ENCODE measurements at places on chromosomes 16 and 17.

GRCh38 chr17:77212081-77212832 is 71.5 kb downstream of the SEC14L1 start:
- peak; percentile 93 for DNase-seq

- no peak for DNase-seq
Measured at GRCh38 chr17:65371702-65372101, 189.7 kb downstream of the AXIN2 start.

GRCh38 chr17:44087319-44087718 is 16.8 kb downstream of the G6PC3 start:
- DNase-seq: no peak

GRCh38 chr16:74448990-74449389 is 27.7 kb upstream of the CLEC18B start:
- no peak for DNase-seq

DNA sequence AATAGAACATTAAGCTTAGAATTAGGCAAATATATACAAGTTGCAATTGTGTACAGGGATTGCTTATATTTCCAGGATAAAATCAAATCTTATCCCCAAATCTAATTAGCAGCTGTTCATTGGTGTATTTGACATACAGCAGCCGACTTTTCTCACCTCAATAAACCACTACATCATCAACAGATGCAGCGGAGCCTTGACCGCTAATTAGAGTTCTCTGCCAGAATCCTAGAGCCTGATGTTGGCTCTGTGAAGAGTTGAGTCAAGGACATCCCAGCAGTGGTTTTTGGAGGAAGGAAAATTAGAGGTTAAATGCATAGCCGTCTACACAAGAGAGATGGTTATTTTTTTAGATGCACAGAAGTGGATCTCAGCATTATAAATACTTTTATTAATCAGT is 221.9 kb upstream of the CACNG5 start:
- no peak for DNase-seq

- DNase-seq: no peak
Measured at GRCh38 chr16:89847940-89848297, 19.6 kb downstream of the SPIRE2 start.

GRCh38 chr17:43588664-43589435 is 42.7 kb upstream of the ETV4 start:
- DNase-seq: no peak

GRCh38 chr16:84324434-84325262 is 30.0 kb downstream of the WFDC1 start:
- no peak for DNase-seq

- DNase-seq: no peak
Measured at GRCh38 chr16:70730031-70730430, 44.2 kb upstream of the MTSS2 start.

- no peak for DNase-seq
Measured at GRCh38 chr17:34647511-34647910, 68.1 kb downstream of the TMEM132E start.

DNA sequence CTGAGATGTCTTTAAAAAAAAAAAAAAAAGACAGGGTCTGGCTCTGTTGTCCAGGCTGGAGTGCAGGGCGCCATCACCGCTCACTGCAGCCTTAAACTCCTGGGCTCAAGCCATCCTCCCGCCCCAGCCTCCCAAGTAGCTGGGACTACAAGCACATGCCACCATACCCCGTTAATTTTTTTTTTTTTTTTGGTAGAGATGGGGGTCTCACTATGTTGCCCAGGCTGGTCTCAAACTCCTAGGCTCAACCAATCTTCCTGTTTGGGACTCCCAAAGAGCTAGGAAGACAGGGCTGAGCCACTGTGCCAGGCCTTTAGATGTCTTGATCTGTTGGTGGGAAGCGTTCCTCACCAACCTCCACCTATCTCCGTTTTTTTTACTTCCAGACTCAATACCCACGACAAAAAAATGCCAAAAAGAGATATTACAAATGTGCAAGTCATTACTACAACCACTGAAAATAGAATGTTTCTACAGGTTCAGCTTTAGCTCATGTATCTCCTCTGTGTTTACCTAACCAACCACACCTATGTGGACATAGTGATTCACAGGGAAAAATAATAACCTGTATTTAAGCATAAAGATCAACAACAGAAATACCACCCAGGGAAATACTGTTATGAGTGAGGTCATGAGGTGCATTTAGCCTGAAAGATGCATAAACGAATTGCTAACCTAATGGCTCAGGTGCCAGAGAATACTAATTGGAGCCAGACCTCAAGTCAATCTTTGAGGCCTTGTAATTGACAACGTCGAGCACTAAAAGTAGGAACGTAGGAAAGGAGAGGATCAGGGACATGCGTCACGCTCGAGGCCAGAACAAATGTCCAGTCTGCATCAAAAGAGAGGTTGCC is 22.6 kb downstream of the NACA2 start:
- no peak for DNase-seq

GRCh38 chr16:65102326-65102725 is 19.5 kb downstream of the CDH11 start:
- DNase-seq: no peak

DNA sequence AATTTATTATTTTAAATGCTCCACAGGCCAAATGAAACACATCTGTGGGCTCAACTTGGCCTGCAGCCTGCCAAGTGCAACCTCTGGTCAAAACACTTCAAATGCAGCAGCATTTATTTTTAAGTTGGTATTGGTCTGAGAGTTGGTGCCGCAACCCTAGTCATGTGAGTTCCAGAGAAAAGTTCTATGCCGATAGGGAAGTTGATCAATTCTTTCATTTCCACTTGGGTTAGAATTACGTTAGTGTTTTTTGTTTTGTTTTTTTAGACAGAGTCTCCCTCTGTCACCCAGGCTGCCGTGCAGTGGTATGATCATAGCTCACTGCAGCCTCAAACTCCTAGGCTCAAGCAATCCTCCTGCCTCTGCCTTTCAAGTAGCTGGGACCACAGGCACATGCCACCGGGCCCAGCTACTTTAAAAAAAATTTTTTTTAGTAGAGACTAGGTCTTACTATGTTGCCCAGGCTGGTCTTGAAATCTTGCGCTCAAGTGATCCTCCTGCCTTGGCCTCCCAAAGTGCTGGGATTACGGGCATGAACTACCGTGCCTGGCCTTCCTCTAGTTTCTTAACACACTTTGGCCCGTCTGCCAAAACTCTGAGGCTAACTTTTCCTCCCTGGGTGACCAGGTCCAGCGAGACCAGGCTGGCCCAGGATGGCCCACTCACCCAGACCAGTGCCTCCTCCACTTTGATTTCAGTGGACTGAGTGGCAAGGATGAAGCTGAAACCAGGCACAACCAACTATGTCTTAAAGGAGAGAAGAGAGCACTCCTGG is 221.1 kb downstream of the MRTFB start:
- peak; percentile 2 for DNase-seq

- no peak for DNase-seq
Measured at GRCh38 chr17:51289696-51290111, 29.4 kb downstream of the UTP18 start.

- no peak for DNase-seq
Measured at GRCh38 chr17:58506354-58507080, 7.9 kb downstream of the MTMR4 start.

DNA sequence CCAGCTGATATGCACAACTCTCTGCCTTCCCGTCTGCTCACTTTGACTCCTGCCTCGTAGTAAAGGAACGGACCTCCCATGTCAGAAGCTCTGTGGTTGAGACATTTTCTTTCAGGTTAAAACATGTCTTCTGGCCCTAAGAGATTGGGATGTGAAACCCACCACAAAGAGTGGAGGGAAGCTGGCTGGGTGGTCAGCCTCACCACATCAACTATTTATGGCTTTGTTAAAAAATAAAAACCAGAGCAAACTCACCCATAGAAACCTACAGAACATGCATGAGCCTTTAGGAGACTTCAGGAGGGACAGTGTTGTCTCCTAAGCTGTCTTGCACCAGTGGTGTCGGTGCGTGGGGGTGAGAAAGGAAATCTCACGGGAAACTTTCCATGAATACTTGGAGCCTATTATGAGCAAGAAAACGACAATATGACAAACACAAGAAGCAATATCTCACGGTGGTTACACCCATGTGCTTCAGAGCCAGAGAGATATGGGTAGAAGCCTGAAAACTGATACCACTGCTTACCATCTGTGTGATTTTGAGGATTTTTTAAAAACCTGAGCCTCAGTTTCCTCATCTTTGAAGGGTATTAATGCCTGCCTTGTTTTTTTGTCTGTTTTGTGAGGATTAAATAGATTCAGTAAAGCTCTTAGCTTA is 61.7 kb upstream of the XYLT1 start:
- peak; percentile 29 for DNase-seq

DNA sequence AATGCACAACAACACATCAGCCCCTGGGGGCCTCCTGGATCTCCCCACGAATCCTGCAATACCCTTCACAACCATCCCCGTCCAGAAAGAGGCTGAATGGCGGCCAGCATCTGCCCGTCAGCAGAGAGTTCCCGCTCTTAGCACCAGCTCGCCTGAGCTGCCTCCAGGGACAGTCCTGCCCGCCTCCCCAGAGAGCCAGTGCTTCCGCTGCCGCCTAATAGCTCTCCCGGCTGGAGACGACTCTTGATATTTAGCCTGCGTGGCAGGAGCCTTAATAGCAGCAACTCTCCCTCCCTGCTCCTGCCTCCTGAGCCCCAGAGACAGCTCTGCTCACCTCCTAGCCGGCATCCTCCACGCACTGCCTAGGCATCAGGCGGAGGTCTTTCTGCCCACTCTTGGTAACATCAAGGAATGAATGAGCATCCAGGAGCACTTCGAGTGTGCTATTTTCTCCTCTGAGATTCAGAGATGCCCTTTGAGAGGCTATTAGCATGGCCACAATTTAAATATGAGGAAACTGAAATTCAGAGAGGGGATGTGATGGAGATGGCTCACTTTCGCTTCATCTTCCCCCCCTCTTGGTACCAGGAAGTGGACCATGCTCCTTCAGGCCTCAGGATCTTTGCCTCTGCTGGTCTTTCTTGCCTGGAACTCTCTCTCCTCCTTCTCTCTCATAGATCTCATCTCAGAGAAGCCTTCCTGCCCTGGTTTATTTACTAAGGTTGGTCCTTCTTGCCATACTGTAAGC is 67.9 kb downstream of the RAI1 start:
- no peak for DNase-seq

DNA sequence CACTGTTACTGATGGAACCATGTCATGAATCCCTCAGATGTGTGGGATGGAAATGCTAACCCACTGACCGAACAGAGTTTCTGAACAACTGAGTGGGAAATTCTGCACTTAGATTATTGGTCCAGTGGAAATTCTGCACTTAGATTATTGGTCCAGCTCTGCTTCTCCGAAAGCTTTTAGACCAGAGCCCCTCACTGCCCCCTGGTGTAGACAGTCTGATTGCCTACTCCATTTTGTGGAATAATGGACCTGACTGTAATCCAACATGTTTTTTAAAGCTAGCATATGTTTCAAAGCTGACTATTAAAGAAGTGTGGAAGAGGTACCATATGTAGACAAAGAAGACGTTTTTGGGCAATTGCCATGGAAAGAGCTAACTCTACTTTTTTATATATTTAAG is 50.3 kb upstream of the TBX2 start:
- DNase-seq: no peak

DNA sequence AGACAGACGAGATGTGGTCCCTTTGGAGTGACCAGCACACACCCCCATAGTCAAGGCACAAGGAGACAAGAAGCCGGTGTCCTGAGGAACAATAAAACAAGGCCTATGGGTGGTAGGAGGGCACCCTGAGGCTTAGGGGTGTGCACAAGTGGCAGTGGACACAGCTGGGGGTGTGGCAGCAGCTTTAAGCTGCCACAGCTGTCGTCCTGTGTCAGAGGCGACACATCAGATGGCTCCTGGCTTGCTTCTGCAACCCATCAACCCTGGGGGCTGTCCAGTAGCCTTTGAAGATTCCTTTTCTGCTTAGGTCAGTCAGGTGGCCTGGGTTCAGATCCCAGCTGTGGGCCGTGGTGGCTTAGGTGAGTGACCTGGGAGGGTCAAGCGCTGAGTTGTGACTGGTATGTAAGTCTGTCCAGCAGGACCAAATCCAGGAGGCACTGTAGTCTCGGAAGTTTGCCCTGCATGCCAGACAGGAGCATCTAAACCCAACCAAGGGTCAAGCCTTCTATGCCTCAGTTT is 15.8 kb downstream of the DRC3 start:
- no peak for DNase-seq

Data from GM13977 (cell line).